ENCODE measurements at places on chromosomes 2 and 18. TPM values are rescaled to one million over a fixed set of nuclear protein-coding genes. Genes with fewer than 3 reads are reported as not detected.

DNA sequence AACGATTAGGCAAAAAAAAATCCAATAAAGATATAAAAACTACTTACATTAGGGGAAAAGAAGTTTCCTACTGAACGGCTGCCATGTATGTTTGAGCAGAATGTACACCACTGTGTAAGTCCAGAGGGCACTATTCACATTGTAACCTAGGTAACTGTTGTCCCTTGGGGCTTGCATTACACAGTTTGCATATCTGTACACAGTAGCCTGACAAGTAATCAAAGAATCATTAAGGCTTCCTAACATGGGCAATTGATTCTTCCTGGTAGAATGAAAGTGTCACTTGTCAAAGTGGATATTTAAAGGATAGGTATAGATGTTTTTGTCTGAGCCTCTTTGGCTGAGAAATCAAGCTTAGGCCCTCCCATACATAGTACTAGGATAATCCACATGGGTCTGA, 39.1 kb downstream of the PLEK start:
- DNase-seq: no peak

Gene SFTPB
- total RNA-seq: not detected

GRCh38 chr18:12409469-12409868, 1.7 kb downstream of the PRELID3A start:
- DNase-seq: no peak

DNA sequence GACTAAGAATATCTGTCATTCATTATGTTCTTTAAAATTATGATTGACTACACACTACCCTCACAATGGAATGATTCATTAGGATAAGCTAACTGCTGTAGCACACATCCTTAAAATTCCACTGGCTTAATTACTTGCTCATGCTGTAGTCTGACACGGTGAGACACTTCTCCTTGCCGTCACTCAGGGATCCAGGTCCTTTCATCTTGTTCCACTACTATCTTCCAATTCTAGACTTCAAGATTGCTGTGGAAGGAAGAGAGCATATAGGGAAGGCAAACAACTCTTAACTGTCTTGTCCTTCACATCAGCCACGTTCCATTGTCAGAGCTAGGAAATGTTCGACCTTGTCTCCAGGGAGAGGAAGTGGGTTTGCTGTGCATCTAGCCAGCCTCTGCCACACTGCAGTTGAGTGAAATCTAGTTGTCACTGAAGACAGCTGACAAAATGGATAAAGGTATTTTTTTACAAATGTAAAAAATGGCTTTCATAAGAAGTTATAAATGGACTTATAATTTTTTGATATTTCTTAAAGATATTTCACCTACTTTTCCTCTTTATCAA, 30.1 kb downstream of the GREB1L start:
- no peak for DNase-seq

Gene SOX11
- total RNA-seq: 12.7 TPM
